ENCODE measurements at places on chromosomes 3 and 15.

- DNase-seq: no peak
Measured at GRCh38 chr3:72259755-72260587, 475.0 kb upstream of the PROK2 start.

DNA sequence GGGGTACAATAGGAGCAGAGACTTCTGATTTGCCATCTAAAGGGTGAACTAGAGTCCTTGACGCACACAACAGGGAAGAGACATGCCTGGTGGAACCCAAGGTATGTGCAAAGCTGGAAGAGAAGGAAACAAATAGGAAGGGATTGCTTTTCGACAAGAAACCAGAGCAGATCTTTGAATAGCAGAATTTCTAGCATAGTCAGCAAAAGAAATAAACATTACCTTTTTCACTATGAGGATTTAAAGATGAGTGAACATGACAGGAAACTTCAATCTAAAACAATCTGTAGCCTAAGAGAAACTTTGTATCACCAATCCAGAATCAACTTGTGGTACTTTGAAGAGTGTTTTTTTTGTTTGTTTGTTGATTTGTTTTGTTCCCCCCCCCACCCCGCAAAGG, 4.9 kb downstream of the IL5RA start:
- DNase-seq: no peak

GRCh38 chr3:191143224-191143623, 55.8 kb upstream of the OSTN start:
- DNase-seq: no peak

DNA sequence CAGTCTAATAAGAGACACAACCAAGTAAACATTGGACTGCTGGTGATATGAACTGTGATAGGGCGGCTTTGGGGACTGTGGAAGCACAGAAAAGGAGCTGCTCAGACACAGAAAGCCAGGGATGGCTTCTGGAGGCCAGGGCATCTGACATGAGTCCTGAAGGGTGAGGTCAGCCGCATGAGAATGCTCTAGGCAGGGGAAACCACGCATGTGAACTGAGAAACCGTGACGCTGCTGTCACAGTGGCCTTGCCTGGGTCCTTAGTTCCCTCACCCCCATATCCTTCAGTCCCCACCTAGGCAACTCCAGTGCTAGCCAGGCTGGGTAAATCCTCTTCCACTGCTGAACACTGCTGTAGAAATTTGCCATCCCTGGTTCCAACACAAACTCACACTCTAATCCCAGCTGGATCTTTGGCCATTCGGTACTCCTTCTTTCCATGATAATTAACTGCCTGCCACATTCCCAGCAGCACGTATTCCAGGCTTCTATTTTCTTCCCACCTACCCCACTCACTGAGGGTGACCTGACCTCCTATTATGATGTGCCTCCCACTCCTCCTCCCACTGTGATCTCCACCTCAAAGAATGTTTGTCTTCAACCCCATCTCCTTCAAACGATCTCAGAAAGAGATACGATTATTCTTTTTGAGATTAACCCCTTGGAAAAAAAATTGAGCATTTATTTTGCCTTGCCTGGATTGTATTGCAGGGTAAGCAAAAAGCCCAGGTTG, 31.4 kb downstream of the CRYGS start:
- no peak for DNase-seq

GRCh38 chr3:87167628-87168456, 59.3 kb upstream of the CHMP2B start:
- no peak for DNase-seq

DNA sequence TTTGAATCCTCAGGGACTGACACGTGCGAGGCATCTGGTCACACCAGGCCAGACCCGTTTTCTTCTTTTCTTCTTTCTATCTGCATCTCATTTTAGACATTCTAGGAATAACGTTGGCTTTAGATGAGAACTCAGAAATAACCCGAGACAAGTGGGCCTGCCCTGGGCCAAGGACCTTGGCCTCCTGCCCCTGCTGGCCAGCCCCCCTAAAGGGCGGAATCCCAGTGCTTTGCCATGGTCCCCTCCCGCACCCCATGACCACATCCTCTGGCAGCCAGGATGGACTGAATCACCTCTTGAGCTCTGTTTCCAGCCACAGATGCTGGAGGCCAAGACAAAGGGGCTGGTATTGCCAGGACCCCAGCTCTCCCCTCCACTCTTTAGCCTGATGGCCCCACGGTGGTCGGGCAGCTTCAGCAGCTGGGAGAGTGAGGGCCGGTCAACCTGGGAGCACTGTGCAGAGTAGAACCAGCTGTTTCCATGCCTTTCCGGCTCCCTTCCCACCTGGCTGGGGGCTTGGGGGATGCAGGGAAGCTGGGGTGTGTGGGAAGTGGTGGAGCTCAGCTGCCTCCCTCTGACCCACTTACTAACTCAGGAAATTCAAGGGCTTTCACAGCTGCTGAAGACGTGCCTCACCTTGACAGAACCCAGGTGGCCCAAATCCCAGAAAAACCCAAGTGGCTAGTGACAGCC, 190.9 kb downstream of the FAM43A start:
- no peak for DNase-seq

DNA sequence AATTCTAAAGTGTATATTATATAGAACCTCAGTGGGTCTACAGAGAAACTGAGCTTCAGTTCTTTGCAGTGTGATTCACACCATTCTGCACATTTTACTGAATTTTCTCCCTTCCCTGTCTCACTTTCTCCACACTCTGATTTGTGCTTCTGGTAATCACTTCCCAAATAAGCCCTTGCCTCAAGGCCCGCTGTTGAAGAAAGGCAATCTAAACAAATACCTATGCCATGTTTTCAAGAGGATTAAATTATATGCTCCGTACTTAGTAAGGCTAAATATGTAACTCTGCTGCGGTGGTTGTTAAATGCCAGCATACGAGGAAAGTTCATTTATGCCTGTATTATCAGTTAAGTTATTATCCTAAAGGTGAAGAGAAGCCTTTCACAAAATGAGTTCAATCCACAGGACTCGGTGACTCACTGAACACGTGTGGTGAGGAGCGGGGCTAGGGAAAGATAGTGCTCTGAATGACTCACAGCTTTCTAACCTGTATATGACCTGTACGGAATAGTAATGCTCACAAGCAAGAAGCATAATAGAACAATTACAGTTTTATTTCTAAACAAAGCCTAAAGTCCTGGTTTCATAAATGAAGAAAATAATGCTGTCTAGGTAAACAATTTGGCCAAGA, 25.1 kb downstream of the CNTN6 start:
- no peak for DNase-seq

GRCh38 chr3:183862610-183863009, 22.1 kb downstream of the PARL start:
- DNase-seq: no peak

DNA sequence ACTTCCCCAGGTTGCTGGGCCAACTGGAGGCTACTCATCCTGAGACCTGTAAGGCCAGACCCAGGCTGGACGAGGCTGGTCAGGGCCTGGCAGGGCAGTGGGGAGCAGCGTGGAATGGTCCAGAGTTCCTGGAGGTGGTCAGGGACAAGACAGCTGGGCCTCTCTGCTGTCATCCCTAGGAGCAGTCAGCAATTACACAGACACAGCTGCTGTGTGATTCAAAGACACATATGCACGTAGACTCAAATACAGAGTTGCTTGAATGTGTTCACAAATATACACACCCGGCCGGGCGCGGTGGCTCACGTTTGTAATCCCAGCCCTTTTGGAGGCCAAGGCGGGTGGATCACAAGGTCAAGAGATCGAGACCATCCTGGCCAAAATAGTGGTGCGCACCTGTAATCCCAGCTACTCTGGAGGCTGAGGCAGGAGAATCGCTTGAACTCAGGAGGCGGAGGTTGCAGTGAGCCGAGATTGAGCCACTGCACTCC, 1.5 kb upstream of the CD276 start:
- DNase-seq: no peak

GRCh38 chr15:23516866-23517265, 48.6 kb upstream of the MKRN3 start:
- no peak for DNase-seq

DNA sequence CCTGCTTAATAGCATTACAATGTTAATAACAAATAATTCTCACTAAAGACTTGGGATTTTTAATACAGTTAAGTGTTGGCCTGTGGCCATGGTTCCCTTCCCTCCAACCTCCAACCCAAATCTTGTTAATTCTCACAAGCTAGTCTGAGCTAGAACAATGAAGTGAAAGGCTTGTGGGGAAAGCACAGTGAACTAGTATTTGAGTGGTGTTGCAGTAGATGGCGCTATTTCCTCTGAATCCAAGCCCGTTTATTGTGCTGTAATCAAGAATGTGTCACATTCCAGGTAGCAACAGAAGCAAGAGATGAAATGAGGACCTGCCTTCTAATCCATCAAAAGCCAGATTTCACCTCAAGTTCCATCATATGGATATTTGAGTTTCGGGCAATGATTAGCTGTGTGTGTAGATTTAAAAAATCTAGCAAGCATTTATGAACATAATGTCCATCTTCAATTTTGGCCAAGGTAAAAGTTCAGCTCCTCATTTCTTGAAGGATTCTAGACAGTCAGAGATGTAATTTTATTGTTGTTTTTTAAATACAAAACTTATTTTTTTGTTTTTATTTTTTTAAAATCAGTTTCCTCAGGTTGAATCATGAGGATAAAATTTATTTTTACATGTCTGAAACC, 160.7 kb downstream of the SQOR start:
- DNase-seq: peak; percentile 82

DNA sequence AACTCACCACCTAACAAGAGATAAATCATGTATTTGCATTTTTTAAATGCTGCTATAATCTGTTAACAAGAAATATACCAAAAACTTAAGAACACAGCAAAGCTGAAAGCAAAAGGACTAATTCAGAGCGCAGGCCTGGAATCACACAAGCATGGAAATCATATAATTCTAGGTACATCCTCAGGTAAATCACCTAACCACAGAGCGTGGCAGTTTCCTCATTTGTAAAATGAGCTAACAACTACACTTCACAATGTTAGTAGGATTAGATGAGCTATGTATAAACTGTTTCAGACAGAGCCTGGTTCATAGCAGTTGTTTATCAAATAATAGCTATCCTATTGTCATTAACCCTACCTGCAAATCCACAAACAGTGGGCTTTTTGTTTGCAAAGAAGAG, 146.4 kb downstream of the ERC2 start:
- no peak for DNase-seq

GRCh38 chr3:46469680-46470357, 5.1 kb upstream of the LTF start:
- DNase-seq: no peak

All from COR-L47 (cell line).